ENCODE measurements at places on chromosomes 11 and 22.

DNA sequence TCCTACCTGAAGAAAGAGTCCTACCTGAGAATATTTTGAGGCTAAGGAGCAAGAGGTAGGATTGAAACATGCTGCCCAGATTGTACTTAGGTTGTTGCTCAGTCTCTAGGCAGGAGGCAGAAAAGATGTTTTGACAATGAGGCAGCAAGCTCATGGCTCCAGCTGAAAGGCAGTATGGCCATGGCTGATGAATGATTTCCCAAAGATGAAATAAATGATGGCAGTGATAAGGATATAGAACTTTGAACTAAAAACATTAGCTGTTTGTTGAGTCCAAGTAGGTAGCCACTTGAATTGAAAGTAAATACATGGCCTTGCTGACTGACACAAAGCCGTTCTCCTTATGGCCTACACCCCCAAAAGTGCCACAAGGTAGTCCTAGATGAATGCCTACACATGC lies 6.8 kb upstream of the NEU3 start:
- no peak for DNase-seq

- no peak for DNase-seq
These were observed 164.9 kb downstream of the MIAT start for GRCh38 chr22:26822313-26822712.

- DNase-seq = no peak
These were observed 1479.2 kb downstream of the TBC1D22A start for GRCh38 chr22:48241658-48242057.

DNA sequence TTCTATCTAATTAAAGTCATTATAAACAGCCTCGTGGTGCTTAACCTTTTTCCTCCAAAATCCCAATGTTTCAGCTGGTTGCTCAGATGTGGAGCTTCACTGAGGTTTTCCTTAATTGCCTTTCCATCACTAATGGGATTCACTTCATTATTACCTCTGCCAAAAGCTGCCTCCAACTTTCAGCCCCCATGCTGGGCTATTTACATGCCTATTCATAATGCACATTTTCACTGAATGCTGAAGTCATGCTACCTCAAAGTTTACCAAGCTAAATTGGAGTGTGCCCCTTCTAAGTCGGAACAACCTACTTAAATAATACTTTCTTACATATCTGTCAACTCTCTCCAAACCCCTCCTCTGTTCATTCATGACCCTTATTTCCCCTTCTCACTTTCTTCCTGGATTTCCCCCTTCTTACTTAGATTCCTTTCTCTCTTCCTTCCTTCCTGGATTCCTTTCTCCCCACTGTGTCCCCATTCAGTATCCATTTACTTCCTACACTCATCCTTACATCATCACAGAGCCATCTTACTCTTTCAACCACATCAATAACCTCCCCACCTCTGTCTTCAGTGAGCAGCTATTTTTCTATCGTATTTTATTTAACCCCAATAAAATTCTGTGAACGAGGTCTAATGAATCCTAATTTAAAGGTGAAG lies 887.3 kb upstream of the TENM4 start:
- no peak for DNase-seq

- no peak for DNase-seq
These were observed 21.4 kb downstream of the PLEKHA7 start for GRCh38 chr11:16992846-16993245.

GRCh38 chr11:3010004-3010403 lies 17.9 kb upstream of the NAP1L4 start:
- no peak for DNase-seq

GRCh38 chr11:134258577-134258976 lies 5.2 kb downstream of the ACAD8 start:
- no peak for DNase-seq

DNA sequence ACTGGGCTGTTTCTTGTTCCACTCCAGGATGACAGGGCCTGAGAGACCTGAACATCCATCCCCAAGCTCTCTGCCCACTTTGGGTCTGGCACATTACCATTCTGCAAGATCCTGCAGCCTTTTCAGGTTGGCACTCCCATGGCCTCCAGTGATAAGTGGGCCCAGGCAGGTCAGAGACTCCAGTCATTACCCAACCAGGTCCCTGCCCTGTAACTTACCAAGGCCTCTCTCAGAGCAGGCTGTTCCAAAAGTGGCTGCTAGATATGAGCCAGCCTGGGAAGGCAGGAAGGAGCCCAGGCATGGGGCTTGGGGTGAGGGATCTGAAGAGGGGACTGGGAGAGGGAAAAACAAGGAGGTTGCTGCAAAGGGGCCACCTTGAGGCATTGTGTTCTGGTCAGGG lies 35.9 kb downstream of the KCNQ1OT1 start:
- no peak for DNase-seq

Data from dermis microvascular lymphatic vessel endothelial cell (primary cell).